Endothelial cell of umbilical vein (primary cell): ENCODE measurements at places on chromosomes 7 and 10. TPM values are rescaled to one million over a fixed set of nuclear protein-coding genes. Genes with fewer than 3 reads are reported as not detected.

GRCh38 chr10:52869864-52870263, 97.3 kb upstream of the MBL2 start:
- no peaks in the 10 kb centered on the region for H3K4me1 ChIP-seq
- no peak overlapping the region for H3K4me3 ChIP-seq
- DNase-seq, result no peak
- no peaks in the 10 kb centered on the region for H3K36me3 ChIP-seq
- no peaks in the 10 kb centered on the region for H3K27me3 ChIP-seq

GRCh38 chr10:125868372-125868975, 12.6 kb downstream of the DHX32 start:
- DNase-seq, result peak; percentile 73
- no peaks in the 10 kb centered on the region for H3K27me3 ChIP-seq
- H3K4me1 ChIP-seq, result no peaks in the 10 kb centered on the region
- H3K27ac ChIP-seq, result no peak overlapping the region
- no peak overlapping the region for H3K4me3 ChIP-seq

- no peaks in the 10 kb centered on the region for H3K4me1 ChIP-seq
- no peaks in the 10 kb centered on the region for H3K27me3 ChIP-seq
- peaks cover 4% of the 10 kb centered on the region for H3K36me3 ChIP-seq
- H3K27ac ChIP-seq, result no peak overlapping the region
- H3K4me3 ChIP-seq, result no peak overlapping the region
These were observed 19.2 kb upstream of the PLEKHS1 start for GRCh38 chr10:113732160-113732881.

DNA sequence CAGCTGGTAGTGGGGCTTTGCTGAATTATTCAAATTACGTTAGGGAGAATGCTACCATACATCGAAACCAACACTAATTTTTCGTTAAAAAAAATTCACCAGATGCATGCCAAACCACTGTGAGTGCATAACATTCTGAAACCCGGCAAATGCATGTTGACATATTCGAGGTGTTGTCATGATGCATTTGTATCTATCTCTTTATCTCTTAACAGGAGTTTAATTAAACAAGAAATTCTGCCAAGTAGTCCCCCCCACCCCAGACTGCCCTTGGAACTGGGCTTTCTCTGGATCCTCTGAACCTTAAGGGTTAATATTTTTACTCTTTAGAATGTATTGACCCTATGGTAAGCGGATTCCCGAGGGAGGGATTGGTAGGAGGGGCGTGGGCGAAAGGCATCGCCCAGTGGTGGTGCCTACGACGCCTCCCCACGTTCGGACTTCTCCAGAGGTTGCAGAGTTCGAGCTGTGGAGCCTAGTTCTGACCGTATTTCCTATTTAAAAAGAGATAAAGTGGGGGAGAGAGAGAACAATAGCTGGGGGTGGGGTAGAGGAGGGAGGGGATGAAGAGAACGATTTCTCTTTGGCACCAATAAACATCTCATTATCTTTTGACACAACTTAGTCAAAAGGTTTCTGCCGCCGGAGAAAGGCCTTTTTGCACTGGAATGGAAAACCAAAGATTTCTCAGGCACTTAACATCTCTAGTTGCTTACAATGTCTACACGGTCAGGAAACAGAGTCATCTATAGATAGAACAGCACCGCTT, 7.2 kb downstream of the DLX6 start:
- H3K4me1 ChIP-seq, result no peaks in the 10 kb centered on the region
- no peak for DNase-seq
- H3K36me3 ChIP-seq, result no peaks in the 10 kb centered on the region
- peaks cover 100% of the 10 kb centered on the region for H3K27me3 ChIP-seq

CACNA2D1 gene
- 38.6 and 42.1 TPM in 2 replicates for total RNA-seq

DNA sequence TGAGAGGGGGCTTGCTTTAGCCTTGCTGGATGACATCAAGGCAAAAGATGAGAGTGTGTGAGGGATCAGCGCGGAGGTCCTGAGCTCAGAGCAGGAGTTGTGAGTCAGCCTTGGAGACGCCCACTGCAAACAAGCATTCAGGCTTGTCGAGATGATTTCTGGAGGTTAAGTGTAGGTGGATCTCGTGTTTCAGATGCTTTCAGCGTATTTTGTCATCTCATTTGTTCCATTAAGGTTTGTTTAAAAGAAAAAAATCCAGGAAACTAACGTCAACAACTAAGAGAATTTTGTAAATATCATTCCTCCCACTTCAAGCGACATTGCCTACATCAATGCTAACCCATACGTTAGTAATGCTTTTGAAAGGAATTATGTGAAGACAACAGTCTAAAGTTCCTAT, 715.4 kb upstream of the NRP1 start:
- no peak overlapping the region for H3K4me3 ChIP-seq
- no peaks in the 10 kb centered on the region for H3K36me3 ChIP-seq
- H3K27ac ChIP-seq, result no peak overlapping the region
- peaks cover 11% of the 10 kb centered on the region for H3K27me3 ChIP-seq
- no peaks in the 10 kb centered on the region for H3K4me1 ChIP-seq
- DNase-seq, result no peak

COL26A1 gene
- total RNA-seq, result not detected in 2 replicates

DNA sequence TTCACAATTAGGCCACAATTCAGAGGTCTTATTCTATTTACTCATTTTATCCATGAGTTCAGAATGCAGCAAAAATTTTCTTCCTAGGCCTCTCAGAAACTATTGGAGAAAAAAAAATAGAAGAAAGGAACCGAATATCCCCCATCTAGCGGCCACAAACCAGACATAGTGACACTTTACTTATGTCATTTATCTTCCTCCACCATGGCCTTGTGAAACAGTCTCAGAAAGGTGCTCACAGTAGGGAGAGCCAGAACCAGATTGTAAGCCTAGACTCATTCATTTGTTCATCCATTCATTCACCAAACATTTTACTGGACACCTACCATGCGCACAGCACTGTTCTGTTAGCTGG, 16.0 kb downstream of the CREB3L2 start:
- DNase-seq, result no peak
- H3K27ac ChIP-seq, result no peak overlapping the region
- no peaks in the 10 kb centered on the region for H3K27me3 ChIP-seq

TMEM139 gene
- total RNA-seq, result not detected in 2 replicates

GRCh38 chr7:55818686-55819085, 43.9 kb downstream of the SEPTIN14 start:
- no peaks in the 10 kb centered on the region for H3K27me3 ChIP-seq
- H3K27ac ChIP-seq, result no peak overlapping the region
- DNase-seq, result no peak
- H3K4me3 ChIP-seq, result no peak overlapping the region
- H3K36me3 ChIP-seq, result no peaks in the 10 kb centered on the region

DNA sequence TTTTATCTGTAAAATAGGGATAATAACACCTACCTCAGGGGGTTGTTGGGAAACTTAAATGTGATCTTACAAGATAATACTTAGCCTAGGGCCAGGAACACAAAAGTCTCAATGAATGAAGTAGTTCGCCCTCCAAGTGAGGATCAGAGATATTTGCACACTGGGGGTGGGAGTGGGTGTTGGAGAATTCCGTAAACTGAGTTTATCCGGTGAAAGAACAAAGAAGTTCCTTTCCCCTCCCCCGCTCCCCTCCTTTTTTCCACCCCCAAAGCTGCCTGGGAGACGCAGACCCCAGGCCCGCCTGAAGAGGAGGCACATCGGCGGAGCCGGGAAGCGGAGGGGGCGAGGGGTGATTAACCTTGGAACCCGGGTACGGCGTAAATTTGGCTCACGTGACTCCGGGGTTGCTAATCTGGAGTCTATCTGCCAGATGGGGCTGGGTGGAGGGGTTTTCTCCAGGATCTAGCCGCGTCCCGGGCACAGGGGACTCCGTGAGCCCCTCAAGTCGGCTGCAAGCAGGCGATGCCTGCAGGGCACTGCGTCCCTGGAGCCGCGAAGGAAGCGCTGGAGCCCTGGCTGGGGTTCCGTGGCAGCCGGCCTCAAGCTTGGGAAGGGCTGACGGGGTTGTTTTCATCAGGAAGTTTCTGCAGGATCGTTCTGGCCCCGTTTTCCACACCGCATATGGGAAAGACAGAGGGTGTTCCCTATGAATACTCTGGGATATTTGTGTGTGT, 1.4 kb upstream of the PODXL start:
- peak overlapping the region; percentile 48 for H3K27ac ChIP-seq
- peaks cover 2% of the 10 kb centered on the region for H3K27me3 ChIP-seq
- H3K36me3 ChIP-seq, result no peaks in the 10 kb centered on the region
- H3K4me3 ChIP-seq, result peak overlapping the region; percentile 48
- H3K4me1 ChIP-seq, result peaks cover 29% of the 10 kb centered on the region
